ENCODE measurements at places on chromosomes 3 and 15.

DNA sequence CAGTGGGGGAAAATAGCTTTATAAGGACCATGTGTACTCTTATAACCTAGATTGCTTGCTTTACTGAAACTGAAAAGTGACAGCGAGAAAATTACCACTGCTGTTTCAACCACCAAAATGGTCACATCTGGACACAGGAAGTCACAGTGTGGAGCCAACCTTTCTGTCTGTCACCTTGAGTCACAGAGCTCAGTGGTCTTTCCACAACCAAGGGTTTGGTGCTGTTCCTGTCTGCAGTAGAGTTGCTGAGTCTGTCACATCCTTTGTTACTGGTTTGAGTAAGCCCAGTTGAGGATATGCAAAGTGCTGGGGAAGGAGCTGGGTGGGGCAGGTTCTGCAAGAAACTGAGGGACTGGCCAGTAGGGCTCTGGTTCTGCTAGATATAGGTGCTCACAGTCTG is 139.1 kb upstream of the EIF1B start:
- no peak for DNase-seq

DNA sequence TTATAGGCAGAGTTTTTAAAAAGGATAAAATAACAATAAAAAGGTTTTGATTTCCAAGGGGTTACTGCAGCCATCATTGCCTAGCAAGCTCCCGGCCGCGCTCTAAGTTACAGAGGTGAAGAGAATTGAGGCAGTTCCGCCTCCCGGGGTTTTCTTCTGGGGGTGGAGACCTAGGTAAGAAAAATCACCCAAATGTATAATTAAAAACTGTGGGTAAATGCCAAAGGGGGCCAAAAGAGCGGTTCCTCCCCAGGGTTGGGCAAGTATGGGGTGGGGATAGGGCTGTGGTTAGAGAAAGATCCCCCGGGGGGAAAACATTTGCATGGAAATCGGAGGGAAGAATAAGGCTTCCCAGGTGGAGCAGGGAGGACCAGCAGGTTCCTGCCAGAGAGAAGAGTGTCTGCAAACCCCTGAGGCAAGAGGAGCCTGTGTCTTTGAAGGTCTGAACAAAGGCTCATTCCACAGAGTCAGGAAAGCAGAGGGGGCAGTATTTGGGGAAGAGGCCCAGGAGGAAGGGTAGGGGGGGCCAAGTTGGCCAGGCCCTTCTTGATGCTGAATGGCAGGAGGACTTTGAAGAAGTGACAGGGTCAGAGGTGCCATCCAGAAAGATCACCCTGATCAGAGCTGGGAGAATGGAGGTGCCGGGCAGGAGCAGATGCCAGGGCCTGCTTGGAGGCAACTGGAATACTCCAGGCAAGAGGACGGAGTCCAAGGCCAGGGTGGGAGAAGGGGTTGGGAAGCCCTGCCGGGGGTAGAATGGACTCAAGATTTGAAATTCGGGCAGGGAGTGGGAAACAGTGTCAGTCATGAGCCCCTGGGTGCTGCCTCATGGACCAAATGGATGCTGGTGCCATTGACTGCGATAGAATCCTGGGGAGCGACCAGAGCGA is 152.9 kb upstream of the RGMA start:
- no peak for DNase-seq

DNA sequence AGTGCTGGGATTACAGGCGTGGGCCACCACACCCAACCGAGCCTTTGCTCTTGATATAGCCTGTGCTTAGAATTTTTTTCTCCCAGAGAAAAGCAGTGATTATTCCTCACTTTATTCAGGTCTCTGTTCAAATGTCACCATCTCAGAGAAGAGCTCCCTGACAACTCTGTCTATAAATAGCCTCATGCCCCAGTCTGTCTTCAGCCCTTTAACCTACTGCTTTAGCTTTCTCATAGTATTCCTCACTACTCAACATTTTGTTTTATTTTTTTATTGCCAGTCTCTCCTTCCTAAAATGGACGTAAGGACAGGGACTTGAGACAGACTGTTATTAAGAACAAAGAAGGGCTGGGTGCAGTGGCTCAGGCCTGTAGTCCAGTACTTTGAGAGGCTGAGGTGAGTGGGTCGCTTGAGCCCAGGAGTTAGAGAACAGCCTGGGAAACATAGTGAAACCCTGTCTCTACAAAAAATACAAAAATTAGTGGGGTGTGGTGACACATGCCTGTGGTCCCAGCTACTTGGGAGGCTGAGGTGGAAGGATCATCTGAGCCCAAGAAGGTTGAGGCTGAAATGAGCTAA is 78.7 kb upstream of the TTBK2 start:
- DNase-seq = no peak

DNA sequence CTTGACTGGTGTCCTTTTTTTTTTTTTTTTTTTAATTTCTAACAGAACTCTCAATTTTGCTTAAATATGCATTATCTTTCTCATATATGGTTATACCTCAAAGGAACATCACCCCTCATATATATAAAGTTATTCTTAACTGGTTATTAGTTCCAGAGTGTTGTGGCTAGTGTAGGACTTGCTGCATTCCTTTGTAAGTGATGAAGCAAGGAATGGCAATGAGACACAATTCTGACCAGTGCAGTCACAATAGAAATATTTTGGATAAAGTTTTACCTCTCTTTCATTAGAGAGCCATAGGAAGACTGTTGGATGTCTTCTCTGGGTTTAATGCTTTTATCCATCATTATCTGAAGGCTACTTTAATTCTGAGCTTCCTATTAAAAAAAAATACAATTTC is 75.5 kb upstream of the CBLB start:
- DNase-seq = no peak

DNA sequence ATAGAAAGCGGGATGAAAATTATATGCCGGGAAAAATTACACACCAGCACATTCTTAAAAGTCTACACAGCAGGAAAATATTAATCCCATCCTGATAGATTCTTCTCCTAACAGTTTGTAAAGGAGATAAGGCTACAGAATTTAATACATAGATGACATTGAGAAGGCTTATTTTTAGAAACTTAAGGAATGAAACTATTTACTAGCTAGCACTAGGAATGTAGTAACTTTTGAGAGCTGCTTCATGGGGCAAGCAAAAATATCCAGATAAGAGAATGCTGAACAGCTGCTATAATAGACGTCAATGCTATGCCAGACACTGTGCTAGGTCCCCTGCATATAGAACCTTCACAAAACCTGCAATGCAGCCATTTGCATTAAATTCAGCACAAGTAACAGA is 912.7 kb upstream of the NR2F2 start:
- DNase-seq = no peak

Data from activated CD4-positive, CD25-positive, alpha-beta regulatory T cell treated with anti-CD3 and anti-CD28 coated beads, Interleukin-2, amount 50 U/mL, for 72 hours (primary cell).